MG63 (cell line): ENCODE measurements at places on chromosomes 13 and 19. TPM values are rescaled to one million over a fixed set of nuclear protein-coding genes. Genes with fewer than 3 reads are reported as not detected.

DNA sequence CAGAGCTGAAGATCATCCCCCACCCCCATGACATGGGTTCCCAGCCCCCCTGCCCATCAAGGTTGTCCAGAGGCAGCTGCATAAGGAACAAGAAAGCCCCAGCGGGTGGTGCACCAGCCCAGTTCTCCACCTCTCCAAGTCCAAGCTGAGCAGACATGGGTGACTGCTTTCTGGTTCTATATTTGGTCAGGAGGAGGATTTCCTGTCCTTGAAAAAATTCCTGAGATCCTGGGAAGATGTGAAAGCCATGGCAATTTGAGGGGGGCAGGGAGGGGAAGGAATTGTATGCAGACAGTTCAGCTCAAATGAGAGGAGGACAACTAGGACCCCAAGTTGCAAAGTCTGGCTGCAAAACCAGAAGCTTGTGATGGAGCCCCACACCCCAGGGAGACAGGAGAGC is 55.4 kb upstream of the ADGRE5 start:
- DNase-seq = no peak

DNA sequence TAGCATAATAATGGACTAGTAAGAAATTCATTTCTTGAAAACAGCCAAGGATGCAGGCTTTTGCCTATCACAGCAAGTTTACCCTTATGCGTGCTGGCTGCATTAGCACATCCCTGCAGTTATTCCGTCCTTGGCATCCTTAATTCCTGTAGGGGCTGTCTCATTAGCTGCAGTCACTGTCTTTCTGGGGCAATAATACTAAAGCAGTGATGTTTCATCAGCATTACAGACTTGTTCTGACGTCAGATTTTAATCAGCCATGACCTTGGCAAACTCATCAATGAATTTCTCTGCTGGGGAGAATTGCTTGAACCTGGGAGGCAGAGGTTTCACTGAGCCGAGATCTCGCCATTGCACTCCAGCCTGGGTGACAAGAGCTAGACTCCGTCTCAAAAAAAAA is 103.7 kb downstream of the RXFP2 start:
- no peak for DNase-seq

- DNase-seq = no peak
Observed at GRCh38 chr19:3844596-3844995, 24.2 kb downstream of the ZFR2 start.

GRCh38 chr19:43826787-43827754 is at the start of gene ZNF283:
ZNF283 (plus strand) TSS chr19:43827321; CDS start chr19:43833505, 6,184 bp downstream.
- peak; percentile 88 for DNase-seq

- no peak for DNase-seq
Observed at GRCh38 chr13:109897988-109898624, 111.7 kb upstream of the IRS2 start.

GRCh38 chr13:30024125-30024865 is 173.9 kb upstream of the UBL3 start:
- no peak for DNase-seq

Gene CDX2
- 0.07 TPM in 1 of 2 replicates, not detected in the other for total RNA-seq

Gene TMEM238
- total RNA-seq = 3.5 TPM in 1 of 2 replicates, not detected in the other

Gene KLF1
- total RNA-seq = not detected in 2 replicates

Gene PLPPR2
- 3.9 and 12.3 TPM in 2 replicates for total RNA-seq

Gene APOC1
- not detected in 2 replicates for total RNA-seq

Gene RNF17
- not detected in 2 replicates for total RNA-seq

Gene SLC15A1
- total RNA-seq = 0.49 TPM in 1 of 2 replicates, not detected in the other
